ENCODE measurements at places on chromosomes 13 and 19.

DNA sequence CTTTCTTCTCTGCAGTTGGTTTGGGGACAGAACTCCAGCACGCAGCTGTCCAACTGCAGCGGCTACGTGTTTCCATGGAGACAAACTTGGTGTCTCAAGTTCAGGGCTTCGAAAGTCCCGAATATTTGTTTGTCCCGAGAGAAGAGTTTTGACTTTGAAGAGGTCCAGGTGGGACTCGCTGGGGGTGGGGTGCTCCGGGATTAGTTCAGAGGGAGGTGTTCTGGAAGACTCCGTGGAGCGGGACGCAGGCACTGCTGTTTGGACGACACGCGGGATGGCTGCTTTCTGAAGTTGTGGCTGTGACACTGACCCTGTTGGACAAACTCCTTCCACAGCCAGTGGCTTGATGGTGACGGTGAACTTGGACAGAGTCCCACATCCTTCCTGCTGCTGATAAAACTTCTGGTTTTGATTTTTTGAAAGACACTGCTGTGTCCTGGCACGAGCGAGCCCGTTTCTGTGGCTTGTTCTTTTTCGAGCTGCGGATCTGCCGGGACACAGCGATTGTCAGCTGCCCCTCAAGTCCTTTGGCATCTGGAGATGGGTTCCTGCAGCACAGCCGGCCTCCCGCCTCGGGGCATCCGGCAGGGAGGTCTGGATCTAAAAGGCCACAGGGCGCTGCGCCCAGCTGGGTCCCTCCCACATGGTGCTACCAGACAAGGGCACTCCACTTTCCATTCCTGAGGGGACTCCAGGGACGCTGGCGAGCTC, 15.9 kb upstream of the RANBP3 start:
- DNase-seq = peak; percentile 64

DNA sequence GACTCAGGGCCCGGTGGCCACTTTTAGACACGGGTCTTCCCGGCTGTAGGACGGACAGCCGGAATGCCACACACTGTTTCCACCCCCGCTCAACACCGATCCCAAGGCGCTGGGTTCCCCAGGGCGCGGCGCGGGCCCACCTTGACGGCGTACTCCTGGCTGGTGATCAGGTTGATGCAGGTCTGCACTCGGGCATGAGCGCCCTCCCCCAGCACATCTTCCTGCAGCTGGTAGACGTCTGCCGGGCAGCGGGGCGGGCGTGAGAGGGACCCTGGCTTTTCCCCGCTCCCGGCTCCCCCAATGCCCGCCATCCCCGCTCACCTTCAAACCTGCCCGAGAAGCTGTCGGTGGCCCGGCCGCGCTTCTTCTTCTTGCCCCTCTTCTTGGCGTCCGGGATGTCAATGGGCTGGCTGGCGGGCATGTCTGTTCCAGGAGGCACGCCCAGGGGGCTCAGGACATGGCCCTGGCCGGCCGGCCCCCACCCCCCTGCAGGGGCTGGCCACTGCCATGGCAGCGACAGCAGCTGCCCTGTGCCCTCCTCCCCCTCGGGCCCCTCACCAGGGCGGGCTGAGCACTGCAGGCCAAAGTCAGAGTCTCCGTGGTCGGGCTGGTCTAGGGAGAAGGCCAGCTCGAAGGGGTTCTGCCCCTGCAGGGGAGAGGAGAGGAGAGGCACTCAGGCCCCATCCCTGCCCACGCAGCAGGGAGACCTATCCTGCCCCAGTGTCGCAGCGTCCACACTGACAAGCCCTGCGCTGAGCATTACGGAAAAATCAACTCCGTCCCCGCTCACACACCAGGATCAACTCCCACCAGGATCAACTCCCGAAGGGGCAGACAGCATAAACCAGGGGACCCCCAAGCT, 4.8 kb downstream of the MKNK2 start:
- no peak for DNase-seq

GRCh38 chr13:39665763-39666162, 10.3 kb downstream of the COG6 start:
- DNase-seq = no peak

DNA sequence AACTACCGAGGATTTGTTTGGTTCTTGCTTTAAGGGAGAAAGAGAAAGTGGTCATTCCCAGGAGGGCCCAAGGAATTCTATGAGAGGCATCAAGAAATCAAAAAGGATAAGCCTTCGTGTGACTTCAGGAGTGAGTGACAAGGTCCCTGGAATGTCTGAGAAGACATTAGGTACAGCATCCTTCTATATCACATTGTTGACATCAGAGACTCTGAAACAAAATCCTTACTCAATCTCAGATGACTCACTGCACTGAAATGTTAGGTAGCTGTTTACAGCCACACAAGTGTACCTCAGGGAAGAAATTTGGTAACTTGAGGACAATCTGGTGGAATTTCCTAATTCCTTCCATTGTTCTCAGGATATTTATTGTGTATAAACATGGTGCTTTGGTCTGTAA, 7.9 kb upstream of the LGALS14 start:
- DNase-seq = no peak

DNA sequence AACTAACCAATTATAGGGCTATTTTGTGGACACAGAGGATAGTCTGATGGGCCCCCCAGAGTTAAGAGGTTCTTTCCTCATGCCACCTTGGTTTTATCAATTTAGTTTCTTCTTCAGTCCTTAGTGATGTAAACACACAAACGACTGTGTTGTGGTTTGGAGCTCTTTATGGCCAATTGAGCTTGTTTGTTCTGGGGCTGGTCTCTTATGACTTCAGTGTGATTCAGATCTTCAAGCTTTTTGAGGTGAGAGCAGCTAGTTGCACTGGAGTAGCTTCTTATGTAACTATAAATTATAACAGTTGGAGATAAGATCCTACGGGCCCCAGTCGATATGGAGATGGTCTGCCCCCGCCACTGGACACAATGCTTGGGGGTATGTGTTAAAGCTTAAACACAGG, 22.0 kb upstream of the GJB6 start:
- no peak for DNase-seq

GRCh38 chr13:62583466-62583865, 1167.8 kb upstream of the PCDH20 start:
- DNase-seq = no peak

- no peak for DNase-seq
Observed at GRCh38 chr13:45521297-45521696, 56.6 kb downstream of the COG3 start.

GRCh38 chr13:113209759-113210421, 477 bp downstream of the CUL4A start:
- no peak for DNase-seq

DNA sequence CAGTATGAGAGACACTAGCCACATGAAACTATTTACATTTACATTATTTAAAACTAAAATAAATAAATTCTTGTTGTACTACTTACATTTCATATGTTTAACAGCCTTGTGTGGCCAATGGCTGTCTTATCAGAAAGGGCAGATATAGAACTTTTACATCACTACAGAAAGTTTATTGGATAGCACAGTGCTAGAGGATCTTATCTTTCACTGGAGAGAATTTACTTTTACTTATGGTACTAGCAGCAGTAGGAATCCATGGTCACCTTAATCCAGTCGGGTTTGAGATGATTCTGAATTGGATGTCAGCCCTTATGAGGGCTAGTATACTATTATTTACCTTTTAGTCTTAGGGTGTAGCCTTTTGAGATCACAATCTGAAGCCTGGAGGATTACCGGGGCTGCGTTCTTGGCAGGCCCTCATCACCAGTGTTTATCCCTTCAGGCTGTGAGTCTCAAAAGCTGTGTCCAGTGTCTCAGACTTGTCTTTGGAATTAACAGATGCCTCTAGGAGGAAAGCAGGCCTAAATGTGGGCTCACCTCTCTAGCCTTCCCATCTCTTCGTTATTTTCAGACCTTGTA, 21.7 kb downstream of the IFT88 start:
- DNase-seq = no peak

GRCh38 chr19:29326351-29326750, 113.4 kb upstream of the UQCRFS1 start:
- no peak for DNase-seq

GRCh38 chr19:7483720-7484201, 5.1 kb downstream of the PEX11G start:
- no peak for DNase-seq

- no peak for DNase-seq
Observed at GRCh38 chr13:42891591-42891990, 100.5 kb downstream of the EPSTI1 start.

- no peak for DNase-seq
Observed at GRCh38 chr19:2235381-2236063, 607 bp downstream of the PLEKHJ1 start.

DNA sequence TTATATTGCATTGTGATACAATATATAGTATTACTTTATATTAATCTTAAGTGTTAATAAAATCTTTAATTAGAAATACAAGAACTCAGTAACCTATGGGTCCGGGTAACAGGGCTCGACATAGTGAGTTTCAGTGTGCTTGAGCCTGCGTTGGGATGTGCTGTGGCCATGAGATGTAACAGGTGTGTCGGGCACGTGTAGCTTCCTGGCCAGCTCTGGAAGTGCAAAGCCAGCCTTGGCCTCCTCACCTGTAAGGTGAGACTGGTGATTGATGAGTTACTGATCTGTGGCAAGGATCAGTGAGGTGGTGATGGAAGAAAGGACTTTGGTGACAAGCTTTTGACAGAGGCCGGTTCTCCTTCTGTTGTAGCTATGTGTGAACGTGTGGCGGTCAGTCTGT, 19.2 kb downstream of the ATP4B start:
- no peak for DNase-seq

- no peak for DNase-seq
Observed at GRCh38 chr19:52600639-52601024, 30.5 kb downstream of the ZNF701 start.

DNA sequence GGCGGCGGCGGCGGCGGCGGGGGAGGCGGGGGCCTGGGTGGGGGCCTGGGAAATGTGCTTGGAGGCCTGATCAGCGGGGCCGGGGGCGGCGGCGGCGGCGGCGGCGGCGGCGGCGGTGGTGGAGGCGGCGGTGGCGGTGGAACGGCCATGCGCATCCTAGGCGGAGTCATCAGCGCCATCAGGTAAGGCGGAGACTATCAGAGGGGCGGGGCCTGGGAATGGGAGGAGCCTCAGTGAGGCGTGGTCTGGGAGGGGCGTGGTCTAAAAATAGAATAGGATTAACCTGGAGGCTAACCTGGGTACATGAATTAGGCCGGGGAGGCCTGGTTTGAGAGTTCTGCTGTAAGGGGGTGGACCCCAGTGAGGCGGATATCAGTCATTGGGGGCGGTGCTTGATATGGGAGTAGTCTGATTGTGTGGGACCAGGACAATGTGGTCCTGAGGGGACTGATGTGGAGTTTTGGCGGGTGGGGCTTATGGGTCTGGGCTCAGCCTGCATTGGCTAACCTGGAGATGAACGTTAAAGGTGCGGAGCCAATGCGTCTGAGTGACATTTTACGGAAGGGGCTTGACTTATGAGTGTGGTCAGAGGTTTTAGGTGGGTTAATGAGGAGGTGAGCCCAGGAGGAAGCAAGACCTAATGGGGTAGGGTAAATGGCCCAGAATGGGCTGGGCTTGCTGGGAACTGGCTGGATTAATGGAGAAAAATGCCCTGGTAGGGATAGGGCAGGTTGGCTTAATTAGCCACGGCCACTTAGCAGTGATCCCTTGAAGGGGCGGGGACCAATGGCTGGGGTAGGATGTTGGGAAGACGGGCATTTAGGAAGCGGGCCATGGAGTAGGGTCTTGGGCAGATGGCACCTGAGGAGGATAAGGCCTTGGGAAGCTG, 1.4 kb downstream of the CAPNS1 start:
- DNase-seq = no peak

DNA sequence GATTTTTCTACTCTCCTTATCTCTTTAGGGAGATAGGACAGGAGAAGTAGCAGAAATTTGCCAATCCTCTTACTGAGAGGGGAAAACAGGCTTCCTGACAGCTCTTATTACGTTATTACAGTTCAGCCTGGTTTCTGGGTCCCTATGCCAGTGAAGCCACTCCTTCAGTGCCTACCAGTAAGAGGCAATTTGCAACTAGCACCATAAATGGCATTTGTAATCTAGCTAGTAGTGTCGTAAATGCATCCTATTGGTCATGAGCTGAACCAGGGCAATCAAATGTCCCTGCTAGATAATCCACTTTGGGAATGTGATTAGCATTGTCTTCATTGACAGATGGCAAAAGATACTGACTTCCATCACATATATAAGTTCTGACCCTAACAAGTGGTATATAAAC, 428.8 kb downstream of the DCT start:
- no peak for DNase-seq

GRCh38 chr19:5926641-5927440, 12.8 kb downstream of the CAPS start:
- DNase-seq = peak; percentile 79

- peak; percentile 29 for DNase-seq
Observed at GRCh38 chr19:1825909-1826556, 14.0 kb upstream of the ATP8B3 start.

DNA sequence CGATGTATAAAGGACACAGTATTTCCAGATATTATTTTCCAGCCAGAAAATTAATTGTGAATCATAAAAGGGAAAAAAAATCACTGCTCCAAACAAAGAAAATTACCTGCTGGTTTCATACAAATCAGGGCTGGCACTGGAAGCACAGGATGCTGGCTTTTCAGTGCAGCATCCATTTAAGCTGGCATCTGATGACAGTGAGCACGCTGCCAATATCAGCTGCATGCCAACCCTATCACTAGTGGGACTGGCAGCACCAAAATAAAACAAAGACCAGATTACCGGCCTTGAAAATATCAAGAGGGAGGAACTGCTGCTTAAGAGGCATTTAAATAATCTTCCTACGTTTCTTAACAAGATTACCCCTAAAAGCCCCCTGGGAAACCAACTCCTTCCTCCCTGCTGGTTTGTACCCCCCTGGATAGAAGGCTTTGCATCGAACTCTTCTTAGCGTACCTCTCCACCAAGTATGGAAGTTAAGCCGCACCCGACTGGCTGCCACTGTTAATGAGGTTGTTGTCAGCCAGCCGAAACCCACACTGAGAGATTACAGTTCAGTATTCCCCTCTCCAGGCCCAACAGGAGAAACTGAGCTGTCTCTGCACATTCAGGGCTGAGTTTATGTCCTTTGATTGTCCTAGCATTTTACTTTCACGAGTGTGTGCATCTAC, 257.8 kb downstream of the EFNB2 start:
- DNase-seq = no peak

- DNase-seq = no peak
Observed at GRCh38 chr19:17163652-17164051, 51.5 kb upstream of the USE1 start.

- DNase-seq = no peak
Observed at GRCh38 chr19:53509845-53510244, 28.1 kb upstream of the ZNF331 start.

DNA sequence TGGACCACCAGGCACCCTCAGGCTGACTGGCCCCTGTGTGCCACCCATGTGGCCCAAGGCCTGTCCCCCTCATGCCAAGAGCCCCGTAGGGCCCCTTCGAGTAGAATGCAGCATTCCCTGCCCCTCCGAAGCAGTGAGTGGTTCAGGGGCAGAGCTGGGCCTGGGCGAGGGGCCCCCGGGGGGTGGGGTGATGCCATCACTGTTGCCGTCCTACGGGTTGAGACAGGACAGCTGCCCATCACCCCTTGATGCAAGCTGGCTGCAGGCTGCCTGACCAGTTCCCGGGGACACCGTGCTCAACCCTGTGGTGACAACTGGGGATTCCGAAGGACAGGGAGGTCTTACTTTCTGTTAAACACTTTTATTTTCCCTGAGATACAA, 4.7 kb downstream of the SBNO2 start:
- no peak for DNase-seq
